Stomach (tissue), 19 donors: ENCODE measurements at places on chromosomes 2 and 18. TPM values are rescaled to one million over a fixed set of nuclear protein-coding genes. Genes with fewer than 3 reads are reported as not detected.

GRCh38 chr2:225920621-225921220 lies 521.2 kb downstream of the NYAP2 start:
- DNase-seq: no peak
- H3K27ac ChIP-seq: no peak overlapping the region
- no peak overlapping the region for H3K4me3 ChIP-seq
- no peaks in the 10 kb centered on the region for H3K27me3 ChIP-seq
- H3K36me3 ChIP-seq: no peaks in the 10 kb centered on the region

GRCh38 chr18:25621144-25621543 lies 269.2 kb upstream of the ZNF521 start:
- H3K36me3 ChIP-seq: no peaks in the 10 kb centered on the region
- DNase-seq: no peak
- no peak overlapping the region for H3K4me3 ChIP-seq
- H3K27ac ChIP-seq: no peak overlapping the region

GRCh38 chr2:227696990-227697679 lies 20.7 kb downstream of the SLC19A3 start:
- H3K36me3 ChIP-seq: no peaks in the 10 kb centered on the region
- DNase-seq: no peak
- no peaks in the 10 kb centered on the region for H3K27me3 ChIP-seq
- no peak overlapping the region for H3K4me3 ChIP-seq
- no peak overlapping the region for H3K27ac ChIP-seq
- no peaks in the 10 kb centered on the region for H3K4me1 ChIP-seq

- H3K4me3 ChIP-seq: no peak overlapping the region
- no peaks in the 10 kb centered on the region for H3K4me1 ChIP-seq
- H3K27ac ChIP-seq: no peak overlapping the region
- H3K27me3 ChIP-seq: no peaks in the 10 kb centered on the region
Measured at GRCh38 chr2:101900375-101900774, 91.4 kb upstream of the IL1R2 start.

Gene GNLY
- not detected for total RNA-seq

Gene SP140L
- 56.7 TPM for total RNA-seq

Gene EML6
- total RNA-seq: 10.1 TPM

Gene COMMD1
- 39.1 TPM for total RNA-seq
